ENCODE measurements at places on chromosomes 4 and X. TPM values are rescaled to one million over a fixed set of nuclear protein-coding genes. Genes with fewer than 3 reads are reported as not detected.

DNA sequence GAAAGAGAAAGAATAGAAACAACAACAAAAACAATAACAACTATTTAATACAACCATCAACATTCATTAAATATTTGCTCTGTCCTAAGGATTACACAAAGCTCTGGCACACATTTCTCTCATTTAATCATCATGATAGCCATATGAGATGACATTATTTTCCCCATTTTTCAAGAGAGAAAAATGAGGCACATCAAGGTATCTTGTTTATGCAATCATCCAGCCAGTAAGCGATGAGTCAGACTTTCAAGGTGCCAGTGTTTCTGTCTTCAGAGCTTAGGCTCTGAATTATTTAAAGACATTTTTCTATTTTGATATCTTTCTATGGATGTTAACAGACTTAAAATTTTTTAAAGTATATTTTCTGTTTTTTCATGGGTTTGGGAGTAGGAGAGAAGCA lies 541.8 kb upstream of the SMIM31 start:
- DNase-seq, result no peak

DNA sequence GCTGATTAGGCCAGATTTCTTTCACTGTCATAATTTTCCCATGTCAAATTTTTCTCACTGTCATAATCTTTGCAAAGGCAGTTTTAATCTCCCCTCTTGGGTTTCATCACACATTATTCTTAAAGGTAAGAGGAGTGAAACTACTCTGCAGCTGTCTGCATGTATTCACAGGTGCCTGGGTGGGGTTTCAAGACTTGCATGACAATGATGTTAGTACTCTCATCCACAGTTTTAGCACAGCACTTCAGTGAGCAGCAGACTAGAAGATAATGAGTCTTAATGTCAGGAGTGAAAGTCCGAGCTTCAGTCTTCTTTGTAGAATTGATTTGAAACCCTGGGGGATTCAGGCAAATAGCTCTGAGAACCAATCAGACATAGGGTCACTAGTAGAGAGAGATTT lies 182.5 kb upstream of the GALNT7 start:
- DNase-seq, result no peak

The CLCN4 gene
- 3.8 TPM for total RNA-seq

- DNase-seq, result no peak
Measured at GRCh38 chr4:99960648-99961047, 10.6 kb upstream of the H2AZ1 start.

DNA sequence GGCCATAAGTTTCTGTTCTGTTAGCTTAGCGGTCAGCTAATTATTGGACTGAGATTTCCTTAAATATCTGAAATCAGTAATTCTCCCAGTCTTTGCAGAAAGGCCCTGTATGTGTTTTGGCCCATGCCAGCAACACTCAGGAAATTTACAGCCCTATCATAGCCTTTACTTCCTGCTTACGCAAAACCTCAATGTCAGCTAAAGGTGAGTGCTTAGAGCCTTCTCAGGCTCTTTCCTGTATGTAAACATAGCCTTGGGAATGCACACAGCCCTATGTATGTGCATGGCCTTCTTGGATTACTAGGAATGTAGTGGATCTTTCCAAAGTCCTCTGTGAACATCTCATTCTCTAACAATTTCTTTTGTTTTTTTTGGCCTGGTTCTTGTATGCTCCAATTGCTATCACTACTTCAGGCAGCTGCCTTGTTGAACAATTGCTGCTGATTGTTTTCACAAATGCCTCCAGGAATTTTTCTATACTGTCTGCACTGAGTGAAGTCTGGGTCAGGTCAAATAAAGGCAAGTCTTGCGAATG lies 200.0 kb downstream of the PPP1R2C start:
- DNase-seq, result peak; percentile 53

- DNase-seq, result peak; percentile 69
Measured at GRCh38 chr4:175536852-175537453, 275.1 kb downstream of the GPM6A start.

- DNase-seq, result no peak
Measured at GRCh38 chr4:94814237-94814636, 56.5 kb downstream of the BMPR1B start.

DNA sequence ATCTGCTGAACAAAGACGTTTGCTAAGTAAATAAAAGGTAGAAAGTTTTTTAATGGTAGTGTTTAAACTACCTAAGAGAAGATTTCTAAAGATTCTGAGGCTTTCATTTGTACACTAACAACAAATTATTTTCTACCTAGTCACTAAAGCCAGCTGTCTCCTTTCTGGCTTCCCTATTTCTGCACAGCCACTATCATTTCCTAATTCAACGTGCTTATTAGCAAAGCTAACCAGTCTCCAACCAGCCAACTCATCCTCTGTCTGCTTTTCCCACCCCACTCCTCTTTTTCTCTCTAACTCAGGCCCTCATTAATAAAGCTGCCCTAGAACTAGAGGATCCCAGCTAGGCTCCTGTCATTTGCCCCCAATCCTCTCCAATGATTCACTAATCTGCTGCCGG lies 118.2 kb downstream of the ZNF827 start:
- DNase-seq, result no peak

GRCh38 chrX:134623293-134624045 lies 34.8 kb downstream of the PLAC1 start:
- DNase-seq, result no peak

DNA sequence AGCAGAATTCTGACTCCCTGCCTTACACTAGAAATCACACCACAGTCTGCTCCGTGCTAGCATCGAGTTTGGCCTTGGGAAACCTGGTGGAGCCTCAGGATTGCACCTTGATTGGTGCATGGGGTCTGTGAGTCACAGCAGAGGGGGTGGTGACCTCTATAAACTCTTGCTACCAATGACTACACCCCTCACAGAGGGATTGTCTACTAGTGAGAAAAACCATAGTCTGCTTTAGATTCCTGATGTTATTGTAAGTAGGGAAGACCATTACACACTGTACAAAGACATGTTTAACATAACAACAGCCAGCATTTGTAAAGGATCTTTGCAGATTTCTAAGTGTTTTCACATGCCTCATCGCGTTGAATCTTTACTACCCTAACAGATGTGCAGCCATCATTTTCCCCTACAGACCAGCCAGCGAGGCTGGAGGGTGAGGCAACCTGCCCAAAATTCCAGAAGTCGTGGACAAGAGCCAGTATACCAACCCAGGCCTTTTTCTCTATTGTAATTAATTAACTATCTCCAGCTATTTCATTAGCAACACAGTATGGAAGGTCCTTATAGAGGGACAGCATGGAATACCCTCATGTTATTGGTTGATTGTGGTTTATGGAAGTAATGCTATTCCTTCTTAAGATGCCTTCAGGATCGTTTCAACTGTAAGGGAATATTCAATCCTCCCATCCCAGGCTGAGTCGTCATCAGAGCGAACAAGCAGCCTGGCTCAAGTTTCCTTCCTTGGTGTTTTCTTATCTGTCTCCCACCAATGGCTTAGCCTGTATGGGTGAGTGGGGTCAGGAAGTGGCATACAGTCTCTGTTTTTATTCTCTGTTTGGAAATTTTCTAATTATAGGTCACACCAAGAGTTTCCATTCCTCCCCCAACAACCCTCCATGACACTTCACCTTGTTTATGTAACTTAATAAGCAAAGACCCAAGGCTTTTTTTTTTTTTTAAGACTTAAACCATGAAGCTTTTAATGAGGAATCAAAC lies 55.9 kb upstream of the KDR start:
- no peak for DNase-seq

DNA sequence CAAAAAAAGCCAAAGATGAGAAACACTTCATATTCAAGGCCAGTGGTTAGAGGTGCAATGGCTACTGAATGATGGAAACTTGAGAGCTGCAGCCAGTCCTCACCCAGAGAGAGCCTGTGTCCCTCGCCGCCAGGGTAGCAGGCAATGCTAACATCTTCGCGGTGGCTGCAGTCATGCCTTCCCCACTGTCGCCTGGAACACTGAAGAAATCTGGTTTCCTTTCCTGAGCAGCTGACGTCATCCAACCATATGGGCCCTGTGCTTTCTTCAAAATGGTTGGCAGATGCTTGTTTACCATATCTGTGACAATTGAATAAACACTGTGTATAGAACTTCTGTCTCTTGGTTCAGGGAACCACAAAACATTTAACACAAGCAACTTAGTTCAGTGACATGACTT lies 39.7 kb downstream of the PRSS12 start:
- DNase-seq, result no peak

The MAGEB2 gene
- total RNA-seq, result not detected

The MAOA gene
- total RNA-seq, result 110 TPM

- DNase-seq, result no peak
Measured at GRCh38 chr4:94363136-94363655, 20.6 kb upstream of the HPGDS start.

The RNF212 gene
- total RNA-seq, result 3.0 TPM

GRCh38 chrX:49921109-49921508 lies 1.3 kb upstream of the CLCN5 start:
- DNase-seq, result no peak

The TTC29 gene
- total RNA-seq, result 0.13 TPM

GRCh38 chr4:186953599-186954260 lies 230.1 kb upstream of the FAT1 start:
- no peak for DNase-seq

GRCh38 chrX:72351606-72352334 lies 46.1 kb upstream of the CITED1 start:
- peak; percentile 9 for DNase-seq

The UCP1 gene
- total RNA-seq, result not detected

GRCh38 chr4:79497001-79497400 lies 89.0 kb upstream of the GK2 start:
- DNase-seq, result no peak

The GAGE10 gene
- not detected for total RNA-seq

DNA sequence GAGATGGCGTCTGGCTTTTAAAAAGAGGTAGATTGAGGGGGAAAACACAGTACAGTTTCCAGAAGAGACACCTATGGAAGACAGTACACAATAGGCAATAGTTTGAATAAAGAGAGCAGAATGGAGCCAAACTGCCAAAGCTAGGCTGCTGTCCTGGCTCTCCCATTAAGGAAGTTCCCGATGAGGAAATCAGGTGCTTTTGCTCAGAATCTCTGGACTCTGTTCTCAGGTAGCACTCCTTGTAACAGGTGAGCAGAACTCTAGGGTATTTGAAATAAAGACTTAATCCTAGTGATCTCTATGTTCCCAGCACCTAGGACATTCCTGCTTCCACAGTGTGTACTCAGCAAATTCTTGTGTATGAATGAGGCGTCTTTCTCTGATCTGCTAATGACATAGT lies 1.6 kb downstream of the EGF start:
- DNase-seq, result peak; percentile 20

- no peak for DNase-seq
Measured at GRCh38 chr4:147944670-147945260, 212.9 kb downstream of the ARHGAP10 start.

DNA sequence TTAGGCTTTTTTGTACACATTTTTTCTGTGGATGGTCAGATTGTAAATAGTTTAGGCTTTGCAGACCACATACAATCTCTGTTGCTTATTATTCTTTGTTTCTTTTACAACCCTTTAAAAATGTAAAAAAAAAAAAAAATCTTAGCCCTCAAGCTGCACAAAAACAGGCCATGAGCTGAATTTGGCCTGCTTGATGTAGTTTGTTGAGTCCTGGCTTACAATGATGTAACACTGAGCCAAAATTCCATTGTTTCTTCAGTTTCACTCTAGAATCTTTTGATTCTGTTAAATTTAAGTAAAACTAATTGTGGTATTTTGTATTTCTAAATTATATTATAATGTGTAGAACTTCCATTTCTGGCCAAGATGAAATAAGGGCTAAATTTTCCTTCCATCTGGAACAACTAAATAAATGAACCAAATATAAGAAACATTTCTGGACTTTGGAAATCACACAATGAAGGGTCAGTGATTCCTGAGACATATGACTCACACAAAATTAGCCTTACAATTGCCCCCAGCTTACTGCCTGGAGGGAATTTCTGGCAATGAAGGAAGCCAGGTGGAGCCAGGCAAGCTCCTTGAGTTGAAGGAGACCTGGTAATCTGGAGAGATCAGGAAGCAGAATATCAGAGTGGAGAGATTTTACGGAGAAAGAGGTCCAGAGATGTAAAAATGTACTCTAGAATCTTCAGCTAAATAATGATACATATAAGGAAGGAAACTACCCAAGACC lies 29.8 kb downstream of the IQCM start:
- DNase-seq, result no peak

The SPARCL1 gene
- total RNA-seq, result 45.4 TPM

The SYNPO2 gene
- total RNA-seq, result 10.3 TPM

- no peak for DNase-seq
Measured at GRCh38 chrX:130147631-130148030, 18.0 kb downstream of the AIFM1 start.

DNA sequence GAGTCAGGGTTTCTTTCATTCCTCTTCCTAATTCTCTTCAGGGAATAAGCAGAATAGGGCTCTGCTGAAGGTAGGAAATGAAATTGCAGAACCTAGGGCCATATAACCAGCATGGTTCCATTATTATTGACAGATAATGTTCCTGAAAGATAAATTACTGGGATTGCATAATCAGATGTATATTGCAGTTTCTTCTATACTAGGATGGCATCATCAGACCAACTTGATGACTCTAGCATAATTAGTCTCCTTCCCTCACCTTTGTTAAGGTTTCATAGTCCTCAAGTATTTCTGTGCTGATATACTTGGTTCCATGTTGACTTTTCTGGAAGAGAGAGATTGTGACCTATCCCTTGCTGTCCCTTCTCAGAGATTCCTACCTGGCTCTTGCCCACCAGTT lies 492.3 kb upstream of the LCORL start:
- DNase-seq, result no peak

GRCh38 chr4:13202701-13203100 lies 281.4 kb downstream of the RAB28 start:
- no peak for DNase-seq

- no peak for DNase-seq
Measured at GRCh38 chrX:3377560-3377959, 31.1 kb upstream of the MXRA5 start.

The PAGE2 gene
- total RNA-seq, result not detected

Data from hepatocyte (in vitro differentiated cells).